Breast epithelium (tissue), 4 donors: ENCODE measurements at places on chromosomes 6 and 20. TPM values are rescaled to one million over a fixed set of nuclear protein-coding genes. Genes with fewer than 3 reads are reported as not detected.

Gene ESF1
- total RNA-seq, result 17.7 TPM

Gene APCDD1L
- 0.73 TPM for total RNA-seq

Gene SYCP2
- 4.5 TPM for total RNA-seq

Gene GDAP1L1
- not detected for total RNA-seq

Gene PDYN
- total RNA-seq, result not detected

Gene RGS17
- total RNA-seq, result 0.66 TPM

Gene GNMT
- total RNA-seq, result 0.32 TPM

Gene MUC21
- total RNA-seq, result not detected

Gene BPIFA3
- total RNA-seq, result not detected

Gene BPIFA1
- total RNA-seq, result not detected

Gene ACTL10
- total RNA-seq, result 2.6 TPM

Gene CTSA
- 55.6 TPM for total RNA-seq

Gene FLOT1
- 142 TPM for total RNA-seq

Gene HCRTR2
- total RNA-seq, result not detected

Gene DEFB132
- 0.96 TPM for total RNA-seq

Gene TDP2
- 37.2 TPM for total RNA-seq

Gene TGM3
- total RNA-seq, result not detected

Gene EFCAB8
- not detected for total RNA-seq

Gene RNF8
- 16.0 TPM for total RNA-seq

Gene ZNF311
- 3.7 TPM for total RNA-seq

Gene ZC2HC1B
- total RNA-seq, result not detected

Gene SLC16A10
- total RNA-seq, result 1.3 TPM
